Esophagus mucosa (tissue), 1 donor: ENCODE measurements at places on chromosomes 2 and 18.

- no peak for ATAC-seq
These were observed 66.9 kb downstream of the ATAD2B start for GRCh38 chr2:23859983-23860382.

- ATAC-seq, result no peak
These were observed 32.9 kb downstream of the MTERF4 start for GRCh38 chr2:241068942-241069810.

DNA sequence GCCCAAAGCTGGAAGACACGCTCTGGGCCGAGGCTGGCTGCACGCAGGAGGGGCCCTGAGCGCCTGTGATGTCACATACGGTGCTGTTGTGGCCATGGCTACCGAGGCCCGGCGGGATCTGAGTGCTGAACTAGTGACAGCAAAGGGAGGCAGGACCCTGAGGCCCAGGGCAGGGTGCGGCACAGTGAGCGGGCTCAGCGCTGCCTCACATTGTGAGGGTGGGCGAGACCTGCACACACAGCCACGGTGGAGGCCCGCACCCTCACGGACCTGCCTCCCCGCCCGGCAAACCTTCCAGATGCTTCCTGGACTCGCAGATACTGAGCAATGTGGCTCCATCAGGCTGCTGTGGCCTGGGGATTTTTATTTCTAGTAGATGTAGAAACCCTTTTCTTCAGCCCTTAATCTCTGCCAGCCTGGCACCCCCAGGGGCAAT lies 133.8 kb upstream of the CTDP1 start:
- ATAC-seq, result no peak

- ATAC-seq, result peak; percentile 80
These were observed 84.5 kb upstream of the RBBP8 start for GRCh38 chr18:22848615-22849014.

GRCh38 chr2:185471441-185471840 lies 267.2 kb upstream of the FSIP2 start:
- no peak for ATAC-seq

DNA sequence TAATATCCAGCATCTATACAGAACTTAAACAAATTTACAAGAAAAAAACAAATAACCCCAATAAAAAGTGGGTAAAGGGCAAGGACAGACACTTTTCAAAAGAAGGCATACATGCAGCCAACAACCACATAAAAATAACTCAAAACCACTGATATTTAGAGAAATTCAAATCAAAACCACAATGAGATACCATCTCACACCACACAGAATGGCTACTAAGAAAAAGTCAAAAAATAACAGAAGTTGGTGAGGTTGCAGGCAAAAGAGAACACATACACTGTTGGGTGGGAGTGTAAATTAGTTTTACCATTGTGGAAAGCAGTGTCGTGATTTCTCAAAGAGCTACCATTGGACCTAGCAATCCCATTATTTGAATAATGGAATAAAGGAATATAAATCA lies 1973.9 kb upstream of the LRRTM1 start:
- ATAC-seq, result no peak

- no peak for ATAC-seq
These were observed 144.4 kb downstream of the MREG start for GRCh38 chr2:215868846-215869543.

DNA sequence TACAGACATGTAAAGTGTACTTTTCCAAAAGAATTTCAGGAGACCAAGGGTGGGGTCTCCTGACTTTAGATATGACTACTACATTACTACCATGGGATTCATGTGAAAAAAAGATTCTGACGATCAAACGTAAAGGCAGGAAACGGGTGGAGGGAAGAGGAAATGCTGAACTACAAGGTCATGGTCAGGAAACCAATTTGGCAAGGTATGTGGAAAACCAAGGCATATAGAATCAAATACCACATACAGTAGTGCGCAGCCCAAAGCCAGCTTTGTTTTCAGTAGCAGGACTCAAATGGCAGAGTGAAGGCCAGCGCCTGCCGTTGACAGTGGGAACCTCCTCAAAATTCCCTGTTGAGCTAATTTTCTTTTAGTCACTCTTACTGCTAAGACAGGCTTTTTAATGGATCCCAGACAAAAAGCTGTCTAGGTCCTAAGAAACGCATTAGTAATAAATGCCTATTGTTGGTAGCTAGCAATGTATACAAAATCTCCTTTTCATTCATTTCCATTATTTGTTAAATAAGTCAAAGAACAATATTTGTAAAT lies 57.6 kb upstream of the SERTAD2 start:
- ATAC-seq, result no peak

- ATAC-seq, result no peak
These were observed 21.2 kb upstream of the HNMT start for GRCh38 chr2:137942833-137943677.

GRCh38 chr2:235533616-235534385 lies 40.0 kb downstream of the AGAP1 start:
- no peak for ATAC-seq

GRCh38 chr2:227411320-227411989 lies 23.7 kb upstream of the SCYGR1 start:
- peak; percentile 64 for ATAC-seq

GRCh38 chr18:10461989-10462388 lies 7.6 kb downstream of the APCDD1 start:
- no peak for ATAC-seq

- peak; percentile 83 for ATAC-seq
These were observed at the start of gene LPIN1 for GRCh38 chr2:11746376-11746806. Gene LPIN1, plus strand, starts transcription at chr2:11746632. Its CDS starts 18,910 bp downstream, at chr2:11765542.

GRCh38 chr2:64819774-64820688 lies 166.3 kb upstream of the SERTAD2 start:
- peak; percentile 49 for ATAC-seq

GRCh38 chr18:74142252-74142651 lies 5.4 kb downstream of the FBXO15 start:
- no peak for ATAC-seq

DNA sequence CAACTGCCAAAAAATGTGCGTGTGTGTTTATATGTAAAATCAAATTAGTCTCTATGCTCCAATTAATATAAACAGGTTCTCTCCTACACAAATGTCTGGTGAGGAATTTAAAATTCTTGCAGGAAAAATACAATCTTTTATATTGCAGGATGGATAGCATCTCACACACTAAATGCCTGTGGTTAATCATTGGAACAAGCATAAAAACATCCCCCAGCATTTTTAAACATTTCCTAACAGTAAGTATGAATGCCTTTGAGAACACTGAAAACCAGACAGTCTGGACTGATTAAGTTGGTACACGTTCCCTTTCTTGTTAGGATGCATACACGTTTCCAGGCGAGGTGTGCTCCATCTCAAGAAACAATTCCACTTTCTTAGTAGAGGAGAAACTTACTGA lies 29.9 kb upstream of the PDE1A start:
- ATAC-seq, result no peak

DNA sequence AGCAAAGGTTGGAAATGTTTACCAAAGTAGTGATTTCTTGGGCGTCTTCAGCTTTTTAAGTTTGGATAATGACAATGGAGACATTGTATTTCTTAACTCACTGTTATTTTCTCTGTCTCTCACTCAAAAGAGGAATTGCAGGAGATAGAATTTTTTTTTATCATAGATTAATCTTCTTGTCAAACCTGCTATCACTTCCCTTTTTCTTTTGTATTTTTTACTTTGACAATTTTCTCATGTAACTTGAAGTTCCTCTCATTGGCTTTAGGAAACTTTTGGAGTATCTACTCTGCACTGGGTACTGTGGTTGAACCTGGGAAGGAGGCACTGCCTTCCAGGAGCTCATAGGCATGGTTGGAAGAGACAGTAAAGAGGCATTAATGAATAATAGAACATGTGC lies 489.1 kb downstream of the CNTNAP5 start:
- no peak for ATAC-seq

- ATAC-seq, result no peak
These were observed 40.0 kb upstream of the GLS start for GRCh38 chr2:190840569-190841172.
